SJCRH30 (cell line): ENCODE measurements at places on chromosomes 16 and 17.

DNA sequence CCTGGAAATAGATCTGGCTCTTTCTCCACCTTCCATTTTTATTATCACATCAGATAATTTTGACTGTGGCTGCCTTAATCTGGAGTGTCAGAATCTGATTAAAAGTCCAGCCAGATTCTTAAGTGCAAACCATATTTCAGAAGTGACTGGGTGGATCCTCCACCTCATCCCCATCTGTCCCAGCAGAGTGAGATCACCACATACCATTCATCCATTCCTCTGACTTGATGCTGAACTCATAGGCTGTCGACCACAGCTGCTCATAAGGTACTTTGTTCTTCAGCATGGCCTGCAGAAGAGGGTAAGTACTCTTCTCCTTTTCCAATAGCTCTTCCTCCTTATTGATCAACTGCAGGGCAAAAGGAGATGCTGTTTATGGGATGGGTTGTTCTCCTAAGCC, 53.5 kb downstream of the DNAH3 start:
- DNase-seq: no peak

- DNase-seq: peak; percentile 91
Observed at GRCh38 chr17:2786176-2786881, 9.9 kb upstream of the RAP1GAP2 start.

- no peak for DNase-seq
Observed at GRCh38 chr16:24943471-24943870, 71.7 kb downstream of the ARHGAP17 start.

GRCh38 chr17:77319211-77320043, 178.7 kb downstream of the SEC14L1 start:
- peak; percentile 85 for DNase-seq

DNA sequence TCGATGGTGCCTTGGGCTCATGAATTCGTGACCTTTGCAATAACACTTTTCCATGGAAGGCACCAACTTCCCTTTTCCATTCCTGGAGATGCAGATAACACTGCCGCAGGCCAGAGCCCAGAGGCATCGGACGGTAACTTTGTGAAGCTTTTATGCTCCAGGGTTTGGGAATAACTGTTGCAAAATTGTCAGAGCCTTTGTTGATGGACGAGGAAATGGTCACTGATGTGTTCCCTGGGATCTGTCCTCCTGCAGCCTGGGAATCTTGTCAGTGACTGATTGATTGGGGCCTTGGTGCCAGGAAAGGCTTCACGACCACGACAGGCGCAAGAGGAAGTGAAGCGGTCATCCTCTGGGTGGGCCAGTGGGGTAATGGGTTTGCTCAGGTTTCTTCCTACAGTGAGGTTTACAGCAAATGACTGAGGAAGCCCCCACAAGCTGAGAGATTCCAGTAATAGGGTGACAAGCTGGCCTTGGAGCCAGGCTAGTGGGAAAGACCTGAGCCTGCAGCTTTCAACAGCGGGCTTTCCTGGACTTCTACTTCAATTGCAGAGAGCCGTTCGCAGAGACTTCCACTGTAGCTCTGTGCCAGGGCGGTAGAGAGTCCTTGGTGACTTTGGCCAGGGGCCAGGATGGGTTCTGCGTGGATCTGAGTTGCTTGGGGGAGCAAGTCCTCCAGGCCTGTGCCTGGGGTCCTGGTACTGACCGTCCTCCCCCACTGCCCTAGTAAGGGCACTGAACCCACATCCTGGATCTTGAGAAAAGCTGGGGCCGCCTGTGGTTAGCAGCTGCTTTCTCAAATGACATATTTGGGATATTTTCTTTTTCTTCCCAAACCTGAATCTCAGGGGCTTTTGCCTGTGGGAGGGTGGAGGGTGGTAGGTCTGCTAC, 37.6 kb downstream of the PGS1 start:
- peak; percentile 88 for DNase-seq

- DNase-seq: peak; percentile 69
Observed at GRCh38 chr16:84065536-84066132, 23.0 kb upstream of the SLC38A8 start.

DNA sequence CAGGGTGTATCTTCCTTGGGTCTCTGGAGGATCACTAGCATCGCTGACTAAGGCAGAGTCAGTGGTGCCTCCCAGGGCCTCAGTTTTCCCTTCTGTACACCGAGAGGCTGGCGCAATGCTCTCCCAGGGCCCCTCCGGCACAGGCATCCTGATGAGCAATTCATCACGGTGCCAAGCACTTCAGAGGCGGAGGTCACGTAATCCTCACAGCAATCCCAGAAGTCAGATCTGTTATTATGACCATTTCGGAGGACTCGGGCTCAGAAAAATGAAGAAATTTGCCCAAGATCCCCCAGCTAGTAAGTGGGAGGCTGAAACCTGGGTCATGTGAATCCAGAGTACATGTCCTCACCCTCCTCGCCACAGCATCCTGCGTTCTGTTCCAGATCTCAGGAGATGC, 46.5 kb downstream of the AIPL1 start:
- no peak for DNase-seq

DNA sequence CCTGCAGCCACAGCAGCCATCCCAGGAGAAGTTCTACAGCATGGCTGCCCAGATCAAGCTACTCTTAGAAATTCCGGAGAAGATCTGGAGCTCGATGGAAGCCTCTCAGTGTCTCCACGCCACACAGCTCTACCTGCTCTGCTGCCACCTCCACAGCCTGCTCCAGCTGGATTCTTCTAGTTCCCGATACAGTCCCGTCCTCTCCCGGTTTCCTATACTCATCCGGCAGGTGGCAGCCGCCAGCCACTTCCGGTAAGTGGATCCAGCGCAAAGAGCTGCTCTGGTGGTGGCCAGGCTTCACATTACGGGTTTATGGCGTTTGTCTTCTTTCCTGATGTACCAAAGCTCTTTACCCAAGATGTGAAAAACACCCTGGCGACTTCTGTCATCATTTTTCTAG, 3.6 kb downstream of the COG1 start:
- DNase-seq: no peak

DNA sequence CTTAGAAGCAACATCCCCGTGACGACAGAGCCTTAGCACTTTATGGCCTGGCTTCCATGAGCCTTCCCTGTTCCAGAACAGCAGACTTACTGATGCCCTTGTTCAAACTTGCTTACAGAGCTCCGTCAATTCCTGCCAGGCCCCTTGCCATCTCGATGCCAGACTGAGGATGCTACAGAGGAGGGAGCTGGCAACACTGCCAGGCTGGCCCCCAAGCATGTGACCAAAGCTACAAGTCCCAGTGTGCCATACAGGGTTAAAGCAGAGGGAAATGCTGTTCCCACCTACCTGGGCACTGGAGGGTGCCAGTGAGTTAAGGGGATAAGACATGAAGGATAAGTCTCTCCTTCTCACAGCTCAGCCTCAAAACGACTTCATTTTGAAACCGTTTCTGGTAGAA, 33.5 kb upstream of the SREBF1 start:
- DNase-seq: no peak

- no peak for DNase-seq
Observed at GRCh38 chr17:76356803-76357456, 3.2 kb upstream of the PRPSAP1 start.

DNA sequence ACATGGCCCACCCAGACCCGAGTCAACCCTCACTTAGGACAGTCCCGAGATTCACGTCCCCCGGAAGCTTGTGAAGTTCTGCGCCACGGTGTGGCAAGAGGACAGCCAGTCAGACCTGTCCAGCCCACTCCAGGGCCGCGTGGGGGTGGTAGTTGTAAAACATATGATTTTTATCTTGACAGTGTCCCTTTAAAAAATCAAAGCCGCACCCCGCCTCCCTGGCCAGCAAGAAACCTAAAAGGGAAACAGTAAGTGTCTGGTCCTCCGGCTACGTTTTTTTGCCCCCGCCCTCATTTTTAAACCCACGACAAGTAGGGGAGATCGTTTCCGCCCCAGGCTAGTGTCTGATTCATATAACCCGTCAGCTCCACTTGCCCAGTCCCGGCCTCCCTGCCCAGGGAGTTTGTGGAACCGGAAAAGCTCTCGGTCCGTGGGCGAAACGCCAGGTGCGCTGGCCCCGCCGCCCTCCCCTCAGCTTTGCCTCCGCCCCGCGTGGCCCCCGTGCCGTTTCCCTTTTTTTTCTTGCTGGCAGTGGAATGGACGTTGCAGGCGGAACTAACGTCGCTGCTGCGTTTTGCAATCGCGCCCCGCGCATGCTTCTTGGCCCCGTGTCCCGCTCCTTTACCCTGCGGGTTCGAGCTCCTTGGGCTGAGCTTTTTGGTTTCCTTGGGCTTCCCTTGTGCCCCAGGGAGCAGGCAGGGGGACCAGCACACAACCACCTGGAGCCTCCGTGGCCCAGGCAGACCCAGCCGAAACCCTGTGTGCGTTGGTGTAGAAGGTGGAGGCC, 13.3 kb upstream of the NUDT16L1 start:
- DNase-seq: no peak

GRCh38 chr17:80000981-80001775, 34.5 kb downstream of the TBC1D16 start:
- DNase-seq: no peak

DNA sequence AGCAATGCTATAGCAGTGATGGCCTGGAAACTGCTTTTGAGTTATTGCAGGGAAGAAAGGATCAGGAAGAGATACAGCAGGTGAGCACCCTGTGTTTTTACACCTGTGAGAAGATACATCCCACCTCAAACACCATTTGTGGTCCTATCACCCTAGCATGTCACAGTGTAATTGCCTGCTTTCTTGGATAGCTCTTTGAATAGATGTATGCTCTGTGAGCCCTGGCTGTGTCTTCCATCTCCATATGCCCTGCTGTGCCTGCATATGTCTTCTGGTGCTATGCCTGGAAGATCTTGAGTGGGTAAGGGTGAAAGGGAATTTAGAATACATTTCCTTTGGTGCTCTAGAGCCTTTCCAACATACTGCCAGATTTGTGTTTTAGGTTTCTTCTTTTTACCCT, 15.5 kb downstream of the HLF start:
- DNase-seq: no peak

- DNase-seq: no peak
Observed at GRCh38 chr16:55001931-55002330, 71.3 kb downstream of the IRX5 start.

DNA sequence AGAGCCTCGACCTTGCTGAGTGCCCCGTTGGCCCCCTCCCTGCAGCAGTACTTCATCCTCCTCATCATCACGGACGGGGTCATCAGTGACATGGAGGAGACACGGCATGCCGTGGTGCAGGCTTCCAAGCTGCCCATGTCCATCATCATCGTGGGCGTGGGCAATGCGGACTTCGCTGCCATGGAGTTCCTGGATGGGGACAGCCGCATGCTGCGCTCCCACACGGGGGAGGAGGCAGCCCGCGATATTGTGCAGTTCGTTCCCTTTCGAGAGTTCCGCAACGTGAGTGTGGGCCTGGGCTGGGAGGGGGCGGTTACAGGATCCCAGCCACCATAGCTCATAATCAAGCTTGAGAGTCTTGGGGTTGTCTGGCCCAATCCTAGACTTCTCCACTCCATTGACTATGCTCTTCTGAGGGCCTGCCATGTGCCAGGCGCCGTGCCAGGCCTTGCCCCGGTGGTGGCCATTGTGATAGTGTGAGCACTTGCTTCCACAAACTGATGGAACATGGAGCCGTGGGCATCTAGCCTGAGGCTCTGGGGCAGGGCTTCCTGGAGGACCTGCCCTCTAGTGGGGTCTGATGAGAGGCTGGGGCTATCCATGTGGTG, 39.7 kb downstream of the PSME3IP1 start:
- no peak for DNase-seq

GRCh38 chr16:59356709-59357108, 622.6 kb upstream of the GOT2 start:
- no peak for DNase-seq

GRCh38 chr17:78101112-78101511, 27.4 kb downstream of the TMC6 start:
- DNase-seq: no peak

GRCh38 chr17:72456075-72456474, 335.3 kb downstream of the SOX9 start:
- DNase-seq: no peak

- DNase-seq: peak; percentile 20
Observed at GRCh38 chr17:35256629-35257028, 13.8 kb downstream of the SLFN5 start.

DNA sequence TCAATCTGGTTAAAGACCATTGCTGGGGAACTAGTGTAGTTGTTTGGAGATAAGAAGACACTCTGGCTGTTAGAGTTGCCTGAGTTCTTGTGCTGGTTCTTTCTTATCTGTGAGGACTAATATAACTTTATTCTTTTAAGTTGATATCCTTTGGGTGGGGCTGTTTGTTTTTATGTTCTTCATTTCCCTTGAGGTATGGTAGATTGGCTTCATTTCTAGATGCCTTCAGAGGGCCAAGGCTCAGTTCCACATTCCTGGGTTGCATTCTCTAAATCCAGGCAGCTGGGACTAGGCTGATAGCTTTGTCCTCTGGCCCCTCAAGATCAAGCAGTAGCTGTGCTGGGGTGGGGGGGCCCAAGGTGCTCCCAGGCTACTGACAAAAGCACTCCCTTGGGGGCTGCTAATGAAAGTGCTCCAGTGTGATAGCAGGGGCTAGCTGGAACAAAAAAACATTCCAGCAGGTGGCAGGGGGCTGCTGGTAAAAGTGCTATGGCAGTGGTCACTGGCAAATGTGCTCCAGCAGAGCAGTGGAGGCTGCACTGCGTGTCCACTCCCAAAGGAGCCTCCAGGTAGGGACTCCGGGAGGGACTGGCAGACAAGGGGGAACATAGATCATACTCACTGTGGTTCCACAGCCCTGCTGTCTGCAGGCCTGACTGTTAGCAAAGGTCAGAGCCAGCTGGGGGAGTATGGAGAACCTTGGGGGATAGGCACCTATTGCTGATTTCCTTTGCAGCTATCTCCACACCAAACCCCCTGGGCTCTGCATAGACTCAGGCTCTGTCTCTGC, 45.9 kb upstream of the KCNJ16 start:
- no peak for DNase-seq

GRCh38 chr16:23124315-23124714, 24.9 kb downstream of the USP31 start:
- no peak for DNase-seq

- DNase-seq: peak; percentile 77
Observed at GRCh38 chr16:63289834-63290460, 1253.7 kb upstream of the CDH8 start.
